ENCODE measurements at places on chromosomes 16 and 17.

- no peak for DNase-seq
Observed at GRCh38 chr16:71373073-71373472, 14.6 kb downstream of the CALB2 start.

DNA sequence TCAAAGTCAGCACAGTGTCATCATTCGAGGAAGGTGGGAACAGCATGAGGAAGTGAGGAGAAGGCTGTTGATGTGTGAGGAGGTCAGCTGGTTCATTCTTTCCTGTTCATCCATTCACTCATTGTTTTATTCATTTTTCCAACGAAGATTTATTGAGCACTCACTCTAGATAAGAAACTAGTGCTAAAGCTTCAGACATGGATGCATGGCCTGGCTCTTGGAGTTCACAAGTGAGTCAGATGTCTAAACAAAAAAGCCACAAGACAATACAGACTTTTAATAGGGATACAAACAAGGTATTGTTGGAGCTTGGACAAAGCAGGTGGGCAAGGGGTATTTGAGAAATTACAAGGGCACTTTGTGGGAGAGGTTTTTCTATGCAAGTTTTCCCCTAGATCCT is 31.3 kb upstream of the MPHOSPH6 start:
- DNase-seq: no peak

DNA sequence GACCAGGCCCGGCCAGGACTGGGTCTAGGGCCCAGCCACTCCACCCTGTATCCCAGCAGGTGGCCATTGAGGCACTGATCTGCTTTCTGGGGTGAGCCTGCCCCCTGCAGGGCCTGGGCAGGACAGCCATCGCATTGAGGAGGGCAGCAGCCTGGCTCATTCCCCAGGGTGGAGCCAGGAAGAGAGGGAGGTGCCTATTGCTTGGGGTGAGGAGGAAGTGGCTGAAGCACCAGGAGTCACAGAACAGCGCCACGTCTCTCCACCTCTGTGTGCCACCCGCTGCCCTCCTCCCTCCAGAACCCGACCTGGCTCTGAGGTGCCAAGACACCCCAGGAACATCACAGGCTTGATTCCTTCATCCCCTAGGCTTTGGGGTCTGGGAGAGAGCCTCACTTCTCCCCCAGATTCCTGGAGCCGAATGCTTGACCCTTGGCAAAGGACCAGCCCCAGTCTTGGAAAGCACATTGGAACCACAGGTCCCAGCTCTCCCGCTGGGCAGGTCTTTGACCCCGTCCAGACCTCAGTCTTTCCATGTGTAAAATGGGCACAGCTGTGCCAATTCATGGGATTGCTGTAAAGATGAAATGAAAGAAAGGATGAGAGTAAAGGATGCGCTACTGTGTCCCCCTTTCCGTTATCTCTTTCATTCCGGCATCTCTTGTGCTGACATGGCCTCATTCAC is 7.2 kb upstream of the KRT36 start:
- no peak for DNase-seq

DNA sequence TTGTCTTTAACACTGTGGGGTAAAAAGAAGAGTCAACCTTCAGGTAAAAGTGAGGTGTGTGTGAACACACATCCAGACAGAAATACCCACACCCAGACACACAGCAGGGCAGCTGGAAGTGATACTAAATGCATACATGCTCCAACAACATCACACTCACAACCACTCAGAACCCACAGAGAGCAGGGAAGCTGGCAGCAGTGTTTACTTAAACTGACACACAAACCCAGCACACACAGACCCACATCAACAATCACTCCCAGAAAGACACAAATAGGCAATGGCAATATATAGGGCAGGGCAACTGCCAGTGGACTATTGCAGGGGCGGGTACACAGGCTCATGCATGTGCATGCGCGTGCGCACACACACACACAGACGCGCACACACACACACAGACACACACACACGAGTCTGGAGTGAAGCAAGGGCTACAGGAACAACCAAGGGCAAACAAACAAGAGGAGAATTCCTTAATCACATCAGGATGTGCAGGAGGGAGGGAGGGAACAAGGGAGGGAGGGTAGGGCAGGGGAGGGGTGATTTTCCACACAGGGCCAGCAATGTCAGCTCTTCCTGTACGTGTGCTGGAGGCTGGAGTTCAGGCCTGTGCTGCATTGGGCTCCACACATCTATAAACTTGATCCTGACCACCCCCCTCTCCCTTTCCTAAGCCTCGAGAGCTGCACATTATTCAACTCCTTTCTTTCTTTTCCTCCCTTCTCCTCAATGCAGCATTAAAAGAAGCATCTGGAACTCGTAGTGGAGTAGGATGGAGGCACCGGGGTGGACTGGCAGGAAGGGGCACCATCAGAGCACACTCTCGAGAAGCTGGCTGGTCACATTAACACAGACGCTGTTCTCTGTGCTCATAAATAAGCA is 30.1 kb downstream of the HIC1 start:
- no peak for DNase-seq

DNA sequence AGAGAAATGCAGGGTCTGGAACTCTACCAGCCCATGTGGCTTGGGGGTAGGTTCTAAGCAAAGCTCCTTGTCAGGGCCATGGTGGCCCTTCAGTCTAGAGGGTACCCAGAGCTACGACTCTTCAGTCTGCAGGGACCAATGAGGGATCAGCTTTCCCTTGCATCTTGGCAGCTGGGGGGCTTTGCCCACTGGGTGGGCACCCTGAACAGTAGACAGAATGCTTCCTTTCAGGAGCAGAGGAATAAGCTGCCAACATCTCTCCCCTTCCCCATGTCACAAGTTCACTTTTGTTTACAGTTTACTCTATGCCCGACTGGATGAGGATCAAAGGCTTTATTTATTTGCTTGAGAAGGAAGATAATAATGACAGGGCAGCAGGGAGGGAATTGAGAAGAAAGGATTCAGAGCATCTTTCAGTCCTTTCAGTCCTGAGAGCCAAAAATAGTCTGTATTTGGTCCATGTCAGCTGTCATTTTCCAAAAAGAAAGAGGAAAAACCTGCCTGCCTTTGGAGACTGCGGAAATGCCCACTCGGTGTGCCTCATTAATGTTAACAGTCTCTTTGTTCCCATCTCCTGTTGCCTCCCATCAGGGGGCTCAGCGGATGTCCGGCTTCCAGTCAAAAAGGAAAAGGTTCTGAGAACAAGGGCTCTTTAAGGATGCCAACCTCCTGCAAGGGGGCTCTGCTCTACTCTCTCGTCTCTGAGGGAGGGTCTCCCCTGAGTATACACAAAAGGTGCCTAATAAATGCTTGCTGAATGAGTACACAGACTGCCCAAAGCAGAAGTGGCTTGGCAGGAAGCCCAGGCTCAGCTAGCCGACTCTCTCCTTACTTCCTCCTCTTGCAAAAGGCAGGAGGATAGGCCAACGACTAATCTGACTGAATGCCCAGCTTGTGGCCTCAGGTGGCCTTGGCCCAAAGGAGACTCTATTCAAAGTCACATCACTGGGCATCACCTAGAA is 17.1 kb downstream of the TRAF4 start:
- no peak for DNase-seq

- DNase-seq: no peak
Observed at GRCh38 chr16:16092925-16093627, 130.2 kb downstream of the ABCC6 start.

DNA sequence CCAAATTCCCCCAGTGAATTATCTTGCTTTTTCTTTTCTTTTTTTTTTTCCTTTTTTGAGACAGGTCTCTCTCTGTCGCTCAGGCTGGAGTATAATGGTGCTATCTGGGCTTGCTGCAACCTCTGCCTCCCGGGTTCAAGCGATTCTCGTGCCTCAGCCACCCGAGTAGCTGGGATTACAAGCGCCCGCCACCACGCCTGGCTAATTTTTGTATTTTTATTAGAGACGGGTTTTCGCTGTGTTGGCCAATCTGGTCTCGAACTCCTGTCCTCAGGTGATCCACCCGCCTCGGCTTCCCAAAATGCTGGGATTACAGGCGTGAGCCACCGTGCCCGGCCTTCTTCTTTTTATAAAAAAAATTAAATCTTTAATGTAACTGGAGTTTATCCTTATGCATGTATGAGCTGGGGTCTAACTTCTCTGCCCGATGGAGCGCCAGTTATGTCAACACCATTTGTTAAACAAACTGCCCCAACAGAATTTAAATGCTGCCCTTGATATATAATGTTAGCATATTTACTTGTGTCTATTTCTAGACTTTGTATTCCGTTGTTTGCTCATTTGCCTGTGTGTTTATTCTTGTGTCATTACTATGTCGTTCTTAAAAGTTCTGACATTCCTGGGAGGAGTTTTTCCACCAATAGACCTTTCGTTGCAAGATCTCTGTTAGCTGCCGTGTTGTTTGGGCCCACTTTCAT is 535 bp upstream of the AURKB start:
- DNase-seq: no peak

DNA sequence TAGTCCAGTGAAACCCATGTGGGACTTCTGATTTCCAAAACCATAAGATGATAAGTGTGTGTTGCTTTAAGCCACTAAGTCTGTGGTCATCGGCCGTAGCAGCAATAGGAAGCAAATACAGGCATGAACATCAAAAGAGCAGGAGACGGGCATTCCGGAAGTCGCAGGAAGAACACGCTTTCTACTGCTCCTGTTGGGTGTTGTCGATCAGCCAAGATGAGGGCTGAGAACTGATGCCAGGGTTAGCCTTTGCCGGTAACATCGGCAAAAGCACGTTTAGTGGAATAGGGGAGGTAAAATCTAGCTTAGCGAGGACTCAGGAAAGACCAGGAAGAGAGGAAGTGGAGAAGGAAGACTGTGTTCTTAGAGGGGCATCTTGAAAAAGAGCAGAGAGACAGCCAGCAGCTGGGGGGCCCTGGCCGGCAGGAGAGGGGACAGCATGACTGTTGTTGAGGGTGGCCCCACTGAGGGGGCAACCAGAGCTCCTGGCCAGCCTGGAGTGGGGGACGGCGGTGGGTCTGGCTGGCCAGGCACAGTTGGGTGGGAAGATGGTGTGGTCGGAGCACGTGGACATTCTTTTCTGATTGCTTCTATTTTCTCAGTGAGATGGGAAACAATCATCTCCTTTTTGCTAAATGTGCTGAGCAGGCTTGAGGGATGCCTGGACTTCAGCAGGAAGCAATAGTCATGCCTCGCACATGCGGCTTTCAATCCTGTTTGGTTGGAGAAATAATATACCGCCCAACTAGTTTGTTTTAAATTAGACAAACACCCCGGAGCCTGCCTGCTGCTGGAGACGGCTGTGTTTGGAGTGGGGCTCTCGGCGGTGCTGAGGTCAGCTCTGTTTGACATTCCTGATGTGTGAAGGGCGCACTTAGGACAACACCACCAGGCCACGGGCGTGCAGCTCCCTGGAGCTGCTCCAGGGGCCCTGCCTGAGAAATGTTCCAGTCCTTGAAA is 109.9 kb downstream of the METRNL start:
- peak; percentile 90 for DNase-seq

- DNase-seq: no peak
Observed at GRCh38 chr16:2495041-2495440, 18.7 kb upstream of the ATP6V0C start.

- no peak for DNase-seq
Observed at GRCh38 chr16:66950971-66951790, 9.9 kb upstream of the CES3 start.

- no peak for DNase-seq
Observed at GRCh38 chr16:66846831-66847230, 2.6 kb downstream of the CA7 start.

DNA sequence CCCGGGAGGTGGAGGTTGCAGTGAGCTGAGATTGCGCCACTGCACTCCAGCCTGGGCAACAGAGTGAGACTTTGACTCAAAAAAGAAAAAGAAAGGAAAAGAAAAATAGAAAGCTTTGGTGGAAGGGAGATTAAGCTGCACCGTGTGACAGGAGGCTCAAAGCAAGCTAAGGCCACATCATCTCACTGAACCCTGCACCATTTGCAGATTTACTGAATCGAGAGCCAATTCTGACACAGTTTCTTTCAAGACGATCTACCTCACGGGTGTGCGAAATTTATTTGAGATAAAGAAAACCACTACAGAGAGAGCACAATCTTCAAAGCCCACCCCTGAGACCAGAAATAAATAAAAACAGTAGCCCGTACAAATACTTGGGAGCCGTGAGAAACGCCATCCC is 49.6 kb downstream of the RTN4RL1 start:
- no peak for DNase-seq

DNA sequence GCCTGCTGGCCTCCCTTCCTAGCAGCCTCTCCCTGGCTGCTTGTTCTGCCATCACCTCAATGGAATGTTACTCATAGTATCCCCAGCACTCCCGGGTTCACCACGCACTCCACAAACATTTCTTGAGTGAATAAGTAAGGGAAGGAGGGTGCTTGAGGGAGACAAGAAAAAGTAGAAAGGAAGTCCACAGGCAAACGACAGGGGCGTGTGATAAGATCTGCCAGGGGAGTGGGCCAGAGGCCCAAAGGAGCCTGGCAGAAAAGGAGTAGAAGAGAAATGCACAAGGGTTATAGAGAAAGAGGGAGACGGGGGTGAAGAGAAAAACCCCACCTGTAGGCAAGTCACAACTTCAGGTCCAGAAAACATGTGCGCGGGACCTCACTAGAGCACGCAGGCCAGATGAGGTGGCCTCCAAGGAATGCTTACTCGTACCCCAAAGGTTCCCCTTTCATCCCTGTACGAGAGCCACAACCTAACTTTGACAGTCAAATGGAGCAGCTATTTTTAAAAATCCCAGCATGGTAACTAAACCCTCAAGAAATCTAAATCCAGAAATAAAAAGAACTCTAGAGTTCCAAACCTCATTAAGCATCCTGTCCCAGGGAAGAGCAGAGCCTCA is 6.6 kb downstream of the ZDHHC7 start:
- DNase-seq: no peak

GRCh38 chr17:28065706-28066105 is 23.2 kb downstream of the NLK start:
- DNase-seq: no peak

DNA sequence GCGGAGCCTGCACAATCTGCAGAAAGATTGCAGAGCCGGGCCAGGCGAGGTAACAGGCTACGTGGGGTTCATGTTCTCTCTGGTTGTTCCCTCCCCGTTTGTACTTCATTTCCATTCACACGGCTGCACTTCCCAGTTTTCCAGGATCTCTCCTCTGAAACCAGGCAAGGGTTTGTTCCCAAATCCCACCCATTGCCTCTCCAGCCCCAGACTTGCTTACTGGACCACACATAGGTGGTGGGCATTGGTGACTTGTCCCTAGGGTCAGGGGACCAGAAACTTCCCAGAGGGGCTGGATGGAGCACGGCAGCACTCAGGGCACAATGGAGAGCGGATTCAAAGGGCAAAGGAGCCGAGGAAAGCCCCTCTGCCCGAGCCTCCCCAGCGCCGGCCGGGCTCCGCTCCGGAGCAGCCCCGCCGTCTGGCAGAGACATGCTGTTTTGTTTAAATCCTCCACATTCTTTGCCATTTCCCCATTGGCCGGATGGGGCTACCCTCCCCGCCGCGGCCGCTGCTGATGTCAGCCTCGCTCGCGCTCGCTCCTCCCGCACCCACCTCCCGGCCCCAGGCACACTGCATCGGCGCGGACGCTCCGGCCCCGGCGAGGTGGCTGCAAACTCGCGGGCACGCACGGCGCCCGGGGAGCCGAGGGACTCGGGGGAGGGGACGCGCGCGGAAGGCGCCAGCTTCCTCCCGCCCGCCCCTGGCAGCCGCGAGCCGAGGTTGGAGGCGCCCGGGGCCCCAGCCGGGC is at the start of gene PITPNC1:
Gene PITPNC1 (plus strand): TSS at position 545 of the 751 bp plus-strand sequence.
- DNase-seq: no peak

- DNase-seq: no peak
Observed at GRCh38 chr17:4080686-4081085, 62.1 kb downstream of the ZZEF1 start.

- DNase-seq: no peak
Observed at GRCh38 chr16:81136390-81137335, 40.5 kb upstream of the GCSH start.

Data from vagina (tissue), 2 donors.